ENCODE measurements at places on chromosomes 5 and 9.
A peak's percentile ranks its signal among the peaks of the same experiment; 100 is the strongest.

DNA sequence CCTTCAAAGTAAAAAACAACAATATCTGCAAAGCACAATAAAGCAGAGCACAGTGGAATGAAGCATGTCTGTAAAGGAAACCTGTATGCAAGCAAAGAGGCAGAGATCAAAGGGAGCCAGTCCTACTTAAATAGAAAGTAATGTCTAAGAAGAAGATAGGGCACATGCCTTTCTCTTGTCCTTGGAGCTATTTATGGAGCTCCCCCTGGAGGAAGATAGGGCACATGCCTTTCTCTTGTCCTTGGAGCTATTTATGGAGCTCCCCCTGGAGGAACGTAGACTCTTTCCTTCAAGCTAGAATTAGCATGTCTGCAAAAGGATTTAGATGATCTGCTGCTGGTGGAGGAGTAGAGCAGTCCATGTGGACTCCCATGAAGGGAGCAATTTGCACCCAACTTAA lies 168.1 kb upstream of the RASEF start:
- no peak for DNase-seq

DNA sequence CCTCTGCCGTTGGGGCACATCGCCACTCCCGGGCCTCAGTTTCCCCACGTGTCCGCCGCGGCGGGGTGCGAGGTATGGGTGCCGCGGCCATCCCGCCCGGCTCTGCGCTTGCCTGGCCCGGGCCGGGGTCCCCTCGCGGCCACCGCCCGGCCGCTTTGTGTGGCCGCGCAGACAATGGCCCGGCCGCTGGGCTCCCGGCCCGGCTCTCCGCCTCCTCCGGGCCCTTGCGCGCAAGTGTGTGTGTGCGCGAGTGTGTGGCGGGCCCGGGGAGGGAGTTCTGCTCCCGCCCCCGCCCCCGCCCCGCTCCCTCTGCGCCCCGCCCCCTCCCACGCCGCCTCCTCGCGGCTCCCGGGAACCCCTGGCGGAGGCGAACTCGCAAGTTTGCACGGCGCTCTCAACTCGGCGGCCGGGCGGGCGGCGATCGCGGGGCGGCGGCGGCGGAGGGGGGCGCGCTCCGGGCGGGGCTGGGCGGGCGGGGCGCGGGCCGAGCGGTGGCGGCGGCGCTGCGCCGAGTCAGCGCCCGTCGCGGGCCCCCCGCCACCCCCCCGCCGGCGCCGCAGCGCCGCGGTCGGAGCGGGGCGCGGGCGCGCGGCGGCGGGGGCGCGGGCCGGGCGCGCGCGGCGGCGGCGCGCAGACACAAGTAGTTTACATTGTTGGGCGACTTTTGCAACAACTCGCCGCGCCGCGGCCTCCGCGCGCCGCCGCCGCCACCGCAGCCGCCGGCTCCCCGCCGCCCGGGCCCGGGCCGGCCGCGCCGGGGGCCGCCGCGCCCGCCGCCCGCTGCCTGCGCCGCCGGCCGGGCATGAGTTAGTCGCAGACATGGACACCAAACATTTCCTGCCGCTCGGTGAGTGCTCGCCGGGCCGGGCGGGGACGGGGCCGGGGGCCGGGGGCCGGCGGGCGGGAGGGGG lies at the start of gene RXRA:
Gene RXRA, plus strand, starts transcription at position 643 of the 911 bp plus-strand sequence. Its CDS starts 177 bp downstream, at position 820.
- peak; percentile 50 for DNase-seq

GRCh38 chr9:71758785-71759184 lies 9.5 kb downstream of the CEMIP2 start:
- DNase-seq: no peak

DNA sequence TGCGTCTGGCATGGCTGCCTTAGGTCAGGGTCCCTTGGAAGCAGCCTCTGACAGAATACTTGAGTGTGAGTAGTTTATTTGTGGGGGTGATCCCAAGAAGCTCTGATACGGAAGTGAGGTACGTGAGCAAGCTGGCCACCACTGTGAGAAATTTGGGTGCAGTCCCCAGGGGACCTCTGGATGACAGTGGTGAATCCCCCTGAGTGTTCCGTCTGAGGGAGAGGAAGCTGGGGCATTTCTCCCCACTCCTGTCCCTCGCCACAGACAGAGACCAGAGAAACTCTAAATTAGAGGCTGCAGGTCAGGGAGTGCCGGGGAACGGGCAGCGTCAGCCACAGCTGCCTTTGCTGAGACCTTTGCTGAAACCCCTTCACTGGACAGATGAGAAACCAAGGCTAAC lies 155.9 kb upstream of the COL5A1 start:
- DNase-seq: no peak

GRCh38 chr5:146589028-146589345 lies 73.0 kb upstream of the GPR151 start:
- DNase-seq: no peak

DNA sequence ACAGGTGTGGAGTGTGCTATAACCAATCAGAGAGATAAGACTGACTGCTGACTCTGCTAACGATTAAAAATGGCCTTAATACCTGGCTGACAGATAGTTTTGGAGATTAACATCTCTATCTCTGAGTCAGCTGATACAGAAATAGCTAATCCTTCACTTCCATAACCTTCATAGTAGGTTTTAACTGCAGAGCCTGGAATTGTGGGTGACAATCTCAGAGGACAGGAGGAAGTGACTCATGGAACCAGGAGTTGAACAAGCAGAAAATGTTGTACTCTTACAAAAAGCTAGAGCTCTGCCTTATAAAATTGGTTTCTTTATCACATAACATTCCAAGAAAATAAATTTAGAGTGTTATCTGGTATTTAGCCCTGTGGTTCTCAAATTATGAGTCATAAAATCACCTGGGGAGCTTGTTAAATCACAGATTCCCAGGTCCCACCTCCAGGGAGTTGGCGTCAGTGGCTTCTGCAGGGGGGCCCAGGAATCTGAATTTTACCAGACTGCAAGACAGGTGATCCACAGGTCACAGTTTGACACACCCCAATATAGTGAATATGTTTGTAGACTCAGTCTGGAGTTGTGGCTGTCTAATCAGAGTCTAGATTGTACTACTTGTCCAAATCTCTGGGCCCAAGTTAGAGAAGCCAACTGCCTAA lies 44.4 kb upstream of the AFAP1L1 start:
- peak; percentile 69 for DNase-seq

- no peak for DNase-seq
Measured at GRCh38 chr9:75997206-75997605, 106.7 kb downstream of the PCSK5 start.

DNA sequence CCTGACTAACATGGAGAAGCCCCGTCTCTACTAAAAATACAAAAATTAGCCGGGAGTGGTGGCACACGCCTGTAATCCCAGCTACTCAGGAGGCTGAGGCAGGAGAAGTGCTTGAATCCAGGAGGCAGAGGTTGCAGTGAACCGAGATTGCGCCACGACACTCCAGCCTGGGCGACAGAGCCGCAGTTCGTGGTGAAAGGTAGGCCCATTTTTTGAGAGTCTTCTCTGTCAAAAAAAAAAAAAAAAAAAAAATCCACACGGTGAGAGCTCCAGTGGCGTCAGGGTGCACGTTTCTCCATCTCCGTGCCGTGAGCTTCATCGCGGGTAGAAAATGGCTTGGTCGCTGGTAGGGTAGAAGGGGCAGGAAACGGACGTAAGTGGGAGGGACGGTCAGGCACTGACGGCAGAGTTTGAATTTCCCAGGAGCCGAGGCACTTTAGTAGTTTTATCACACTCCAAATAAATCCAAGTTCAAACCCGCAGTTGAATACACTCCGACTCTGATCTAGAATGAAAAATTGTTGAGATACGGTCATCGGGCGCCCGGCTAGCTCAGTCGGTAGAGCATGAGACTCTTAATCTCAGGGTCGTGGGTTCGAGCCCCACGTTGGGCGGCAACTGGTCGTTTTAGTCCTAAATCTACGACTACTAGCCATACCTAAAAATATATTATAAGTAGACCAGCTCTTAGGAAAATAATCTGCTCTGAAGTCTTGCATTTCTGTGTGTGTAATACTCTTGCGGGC lies 2.4 kb upstream of the TRIM7 start:
- peak; percentile 88 for DNase-seq

- DNase-seq: no peak
Measured at GRCh38 chr9:81292056-81292805, 397.1 kb downstream of the TLE1 start.

- no peak for DNase-seq
Measured at GRCh38 chr9:95150903-95151302, 166.6 kb downstream of the FANCC start.

DNA sequence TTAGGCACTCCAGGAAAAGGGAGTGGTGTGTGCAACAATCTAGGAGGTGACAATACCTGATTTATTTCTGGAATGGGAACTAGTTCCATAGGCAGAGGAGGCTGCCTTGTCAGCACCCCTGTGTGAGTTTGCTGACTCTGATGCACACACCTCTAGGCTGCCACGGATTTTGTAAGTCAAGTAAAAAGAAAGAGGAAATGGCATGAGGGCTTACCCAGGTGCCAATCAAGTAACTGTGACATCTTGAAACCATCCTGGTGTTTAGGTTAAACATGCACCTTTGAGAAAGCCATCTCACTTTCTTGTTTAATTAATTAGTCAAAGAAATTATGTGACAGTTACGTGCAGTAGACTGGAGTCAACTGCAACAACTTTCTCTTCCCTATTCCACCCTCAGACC lies 32.3 kb upstream of the FAM81B start:
- DNase-seq: no peak

- DNase-seq: no peak
Measured at GRCh38 chr9:69657269-69657668, 14.9 kb downstream of the APBA1 start.

DNA sequence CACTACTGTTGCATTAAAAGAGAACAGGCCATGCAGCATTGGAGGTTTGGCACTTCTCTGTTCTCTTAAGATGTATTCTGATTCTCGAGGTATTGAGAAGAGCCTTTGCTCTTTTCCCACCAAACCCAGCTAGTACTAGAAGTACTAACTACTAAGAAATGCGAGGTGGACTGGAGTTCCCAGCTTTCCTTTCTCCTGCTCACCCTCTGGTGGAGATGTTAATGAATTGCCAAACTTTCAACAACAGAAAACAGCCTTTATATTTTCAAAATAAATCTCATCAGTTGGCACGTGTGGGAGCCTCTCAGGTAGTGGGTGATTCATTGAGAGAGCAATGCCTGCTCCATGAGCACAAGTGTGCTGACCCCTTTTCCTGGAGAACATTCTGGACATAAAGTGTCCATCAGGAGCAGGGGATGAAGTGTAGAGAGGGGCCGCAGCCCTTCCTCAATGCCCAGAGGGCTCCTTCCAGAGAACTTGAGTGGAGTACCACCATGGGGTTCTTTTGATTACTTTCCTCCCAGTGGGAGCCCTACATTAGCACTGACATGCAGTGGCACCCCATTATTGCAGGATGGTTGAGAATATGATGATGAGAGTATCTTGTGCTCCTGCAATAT lies 45.7 kb downstream of the TMEM174 start:
- peak; percentile 38 for DNase-seq

GRCh38 chr5:78317515-78317914 lies 23.0 kb upstream of the AP3B1 start:
- no peak for DNase-seq

- no peak for DNase-seq
Measured at GRCh38 chr9:112620388-112620787, 97.5 kb downstream of the INIP start.

DNA sequence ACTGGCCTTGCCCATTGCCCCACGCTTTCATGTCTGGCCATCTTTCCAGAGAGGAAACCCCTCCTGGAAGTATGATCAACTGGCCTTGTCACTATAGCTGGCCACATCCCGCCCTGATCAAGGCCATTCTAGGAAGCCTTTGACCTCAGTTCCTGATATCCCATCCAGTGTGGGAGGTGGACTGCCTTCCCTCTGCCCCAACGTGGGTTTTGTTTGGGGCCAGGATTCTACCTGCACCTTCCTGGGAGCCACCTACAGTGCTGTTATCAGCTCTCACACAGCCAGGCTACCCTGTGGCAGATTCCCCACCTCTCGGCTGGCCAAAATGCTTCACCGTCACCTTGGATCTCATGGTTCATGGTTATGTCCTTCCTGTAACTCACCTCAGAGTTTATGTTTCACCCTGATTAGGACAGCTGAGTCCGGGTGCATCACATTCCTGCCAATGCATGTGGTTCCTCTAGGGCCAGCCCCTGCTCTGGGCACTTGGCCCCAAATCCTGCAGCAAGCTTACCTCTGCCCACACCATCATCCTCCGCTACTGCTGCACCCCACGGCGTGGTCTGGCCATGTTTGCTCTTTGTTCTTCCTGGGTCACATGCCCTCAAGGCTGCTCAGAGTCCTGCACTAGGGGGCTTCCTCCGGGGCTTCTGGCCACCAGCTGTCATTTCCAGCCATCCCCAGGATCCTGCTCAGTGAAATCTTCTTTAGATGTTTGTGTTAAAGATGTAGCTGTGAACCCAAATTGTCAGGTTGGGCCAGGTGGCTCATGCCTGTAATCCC lies 24.2 kb upstream of the S1PR3 start:
- no peak for DNase-seq

DNA sequence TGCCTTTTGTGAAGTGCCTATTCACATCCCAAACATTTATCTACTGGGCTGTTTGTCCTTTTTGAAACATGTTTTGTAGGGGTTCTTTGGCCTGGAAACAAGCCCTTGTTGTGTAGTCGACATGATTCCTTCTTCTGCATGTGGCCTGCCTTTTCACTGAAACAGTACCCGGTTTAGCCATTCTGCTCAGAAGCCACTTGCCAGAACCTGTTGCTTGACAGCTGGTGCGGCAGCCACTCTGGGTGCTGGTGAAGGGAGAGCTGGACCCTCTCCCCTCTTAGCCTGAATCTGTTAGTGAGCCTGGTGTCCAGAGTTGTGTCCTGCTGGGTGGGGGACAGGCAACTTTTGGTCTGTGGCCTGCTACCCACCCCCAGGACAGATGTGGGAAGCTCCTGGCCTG lies 128.8 kb upstream of the CACNA1B start:
- no peak for DNase-seq

DNA sequence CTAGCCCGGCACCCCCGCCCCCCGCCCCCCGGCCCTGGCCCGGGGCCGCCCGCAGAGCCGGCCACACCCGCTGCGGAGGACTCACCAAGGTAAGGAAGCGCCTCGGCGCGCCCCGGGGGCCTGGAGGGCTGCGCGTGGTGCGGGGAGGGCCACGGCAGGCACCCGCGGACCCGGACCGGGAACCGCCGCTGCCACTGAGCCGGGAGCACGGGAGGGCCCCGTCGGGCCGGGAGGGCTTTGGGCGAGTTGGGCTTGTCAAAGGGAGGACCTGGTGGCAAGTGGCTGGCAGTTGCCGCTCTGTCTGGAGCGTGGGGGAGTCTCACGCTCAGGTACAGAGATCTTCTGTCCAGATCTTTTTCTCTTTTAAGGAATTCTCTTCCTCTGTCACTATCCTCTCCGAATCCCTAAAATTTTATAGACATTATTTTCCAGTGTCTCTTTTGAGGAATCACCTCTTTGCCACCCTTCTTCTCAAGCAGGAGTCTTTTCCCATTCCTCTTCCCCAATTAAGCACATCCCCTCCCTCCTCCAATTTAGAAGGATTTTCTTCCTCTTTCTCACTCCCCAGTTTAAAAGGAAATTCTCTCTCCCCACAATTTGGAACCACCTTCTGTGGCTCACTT lies 11.3 kb upstream of the LHX2 start:
- DNase-seq: no peak

GRCh38 chr9:100880284-100880683 lies 148.2 kb upstream of the PLPPR1 start:
- DNase-seq: no peak

DNA sequence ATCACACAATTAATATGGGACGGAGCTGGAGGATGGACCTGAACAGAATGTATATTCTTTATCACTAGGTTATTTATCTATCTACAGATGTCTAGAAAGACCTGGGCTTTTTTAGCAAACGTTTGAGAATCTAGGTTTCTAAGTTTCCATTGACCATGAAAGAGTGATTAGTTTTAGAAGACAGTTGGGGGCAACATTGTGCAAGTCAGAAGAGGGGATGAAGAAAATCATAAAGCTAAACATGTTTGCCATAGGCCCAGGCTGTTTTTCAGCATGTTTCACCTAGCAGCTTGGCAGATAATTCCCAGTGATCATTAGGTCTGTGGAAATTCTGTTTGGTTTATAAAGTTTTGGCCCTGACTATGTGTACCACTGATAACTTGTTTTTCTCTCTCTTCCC lies 44.1 kb upstream of the CDKN2B start:
- no peak for DNase-seq
